ENCODE measurements at places on chromosomes 7 and 10. TPM values are rescaled to one million over a fixed set of nuclear protein-coding genes. Genes with fewer than 3 reads are reported as not detected.

Gene AVPI1
- 1.9 TPM for total RNA-seq

Gene GRB10
- 13.9 TPM for total RNA-seq

Gene NME8
- total RNA-seq = not detected

Gene FBXO24
- 2.7 TPM for total RNA-seq

Gene ACTR1A
- 74.3 TPM for total RNA-seq

Gene FAM107B
- total RNA-seq = 229 TPM

Gene VWDE
- total RNA-seq = 6.6 TPM

Gene CCDC3
- total RNA-seq = 0.18 TPM

Gene CYP3A5
- total RNA-seq = not detected

Gene SLC26A5
- total RNA-seq = not detected

Gene STOX1
- 0.60 TPM for total RNA-seq

Gene IGFBP3
- total RNA-seq = 12.1 TPM

Gene NUPR2
- total RNA-seq = not detected

Gene PMPCB
- 63.9 TPM for total RNA-seq

Gene ZNF365
- total RNA-seq = 0.35 TPM

Gene ACSM6
- total RNA-seq = not detected

Gene PHYHIPL
- total RNA-seq = not detected

Gene CCL24
- total RNA-seq = not detected

DNA sequence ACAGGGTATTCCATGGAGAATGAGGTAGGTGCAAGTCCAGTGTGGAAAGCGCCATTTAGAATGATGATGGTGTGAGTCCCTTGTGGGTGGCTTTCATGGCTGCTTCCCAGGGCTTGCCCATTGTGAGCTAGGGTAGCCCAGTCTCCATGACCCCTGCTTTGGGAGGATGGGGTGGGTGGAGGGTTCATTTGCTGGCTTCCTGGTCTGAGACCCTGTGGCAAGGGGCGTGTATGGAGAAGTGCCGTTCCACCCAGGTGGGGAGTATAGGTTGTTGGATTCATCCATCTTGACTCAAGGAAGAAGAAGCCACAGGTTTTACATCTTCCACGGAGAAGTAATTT lies 27.7 kb downstream of the CCM2 start:
- peak; percentile 34 for DNase-seq

GRCh38 chr10:1957057-1957456 lies 219.7 kb upstream of the ADARB2 start:
- no peak for DNase-seq

- no peak for DNase-seq
These were observed 121.2 kb downstream of the ANKRD30A start for GRCh38 chr10:37246637-37247036.

GRCh38 chr7:143884969-143885559 lies 16.9 kb downstream of the TCAF1 start:
- no peak for DNase-seq

DNA sequence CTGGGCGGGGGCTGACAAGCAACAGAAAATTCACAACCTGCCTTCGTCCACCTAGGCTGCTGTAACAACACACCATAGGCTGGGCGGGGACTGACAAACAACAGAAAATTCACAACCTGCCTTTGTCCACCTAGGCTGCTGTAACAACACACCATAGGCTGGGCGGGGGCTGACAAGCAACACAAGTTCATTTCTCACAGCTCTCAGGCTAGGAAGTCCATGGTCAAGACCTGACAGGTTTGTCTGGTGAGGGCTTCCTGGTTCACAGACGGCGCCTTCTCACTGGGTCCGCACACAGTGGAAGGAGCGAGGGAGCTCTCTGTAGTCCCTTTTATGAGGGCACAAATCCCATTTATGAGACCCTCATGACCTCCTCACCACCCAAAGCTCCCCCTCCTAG lies 52.2 kb downstream of the DIP2C start:
- DNase-seq = no peak

- DNase-seq = no peak
These were observed 39.1 kb upstream of the ABLIM1 start for GRCh38 chr10:114697061-114697598.

- DNase-seq = no peak
These were observed 239.1 kb downstream of the PHF14 start for GRCh38 chr7:11212816-11213215.

DNA sequence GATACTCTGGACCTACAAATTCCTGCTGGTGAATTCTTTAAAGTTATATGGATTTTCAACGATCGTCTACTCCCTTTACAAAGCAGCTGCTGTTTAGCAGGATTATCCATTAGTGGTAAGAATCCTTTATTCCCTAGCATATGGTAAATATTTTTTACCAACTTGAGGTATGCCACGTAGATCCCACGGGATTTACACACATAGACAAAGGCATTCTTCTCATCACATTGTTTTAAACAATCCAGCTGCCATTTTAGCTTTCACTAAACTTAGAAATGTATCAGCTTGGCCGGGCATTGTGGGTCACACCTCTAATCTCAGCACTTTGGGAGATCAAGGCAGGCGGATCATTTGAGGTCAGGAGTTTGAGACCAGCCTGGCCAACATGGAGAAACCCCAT lies 148.0 kb upstream of the SH2B2 start:
- no peak for DNase-seq

DNA sequence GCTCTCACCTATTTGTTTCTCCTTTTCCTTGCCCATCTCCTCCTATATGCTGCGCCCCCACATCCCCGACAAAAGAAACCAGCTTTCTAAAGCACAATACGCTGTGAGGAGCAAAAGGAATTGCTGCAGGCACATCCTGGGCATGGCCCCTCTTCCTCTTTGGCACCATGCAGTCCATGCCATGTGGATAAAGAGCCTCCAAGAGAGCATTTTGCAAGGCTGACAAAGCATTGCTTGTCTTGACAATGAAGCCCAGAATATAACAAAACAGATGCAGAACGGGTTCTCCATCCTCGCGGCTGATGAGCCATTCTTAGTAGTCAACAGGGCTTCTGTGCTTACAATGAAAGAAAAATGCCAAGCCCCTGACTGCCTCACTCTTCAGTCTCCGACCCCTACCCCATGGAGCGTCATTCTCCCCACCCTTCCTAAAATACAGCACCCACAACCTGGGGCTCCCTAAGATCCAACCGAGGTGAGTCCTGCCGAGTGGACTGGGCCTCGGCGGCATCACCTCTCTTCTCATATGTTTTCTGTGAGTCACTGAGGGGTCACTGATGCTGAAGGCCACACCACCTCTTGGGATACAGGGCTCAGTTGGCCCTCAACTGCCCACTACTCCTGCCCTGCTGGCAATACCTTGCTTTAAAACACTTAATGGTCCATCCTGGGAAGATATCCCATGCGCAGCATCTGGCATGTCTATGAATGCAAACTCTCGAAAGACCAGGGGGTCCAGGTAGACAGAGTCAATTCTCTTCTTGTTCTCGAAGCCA lies 47.5 kb downstream of the GSDME start:
- peak; percentile 8 for DNase-seq

DNA sequence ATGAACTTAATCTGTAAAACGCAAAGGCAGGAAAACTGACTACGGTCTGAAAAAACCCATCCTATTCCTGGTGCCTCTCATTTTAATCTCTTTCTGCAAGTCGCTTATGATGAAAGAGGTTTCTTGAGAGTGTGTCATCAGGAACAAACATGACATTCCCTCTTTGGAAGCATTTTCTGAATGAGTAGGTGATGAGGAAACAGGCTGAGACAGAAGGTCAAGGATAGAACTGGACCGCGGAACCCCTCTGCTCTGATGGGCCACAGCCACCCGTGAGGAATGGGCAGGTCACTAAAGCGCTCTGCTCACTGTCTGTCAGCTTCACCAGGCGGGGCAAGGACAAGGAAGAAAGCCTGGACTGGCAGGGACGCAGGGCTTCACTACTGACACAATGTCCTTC lies 28.6 kb downstream of the BEND7 start:
- DNase-seq = no peak

GRCh38 chr10:22442063-22442462 lies 96.8 kb downstream of the SPAG6 start:
- no peak for DNase-seq

DNA sequence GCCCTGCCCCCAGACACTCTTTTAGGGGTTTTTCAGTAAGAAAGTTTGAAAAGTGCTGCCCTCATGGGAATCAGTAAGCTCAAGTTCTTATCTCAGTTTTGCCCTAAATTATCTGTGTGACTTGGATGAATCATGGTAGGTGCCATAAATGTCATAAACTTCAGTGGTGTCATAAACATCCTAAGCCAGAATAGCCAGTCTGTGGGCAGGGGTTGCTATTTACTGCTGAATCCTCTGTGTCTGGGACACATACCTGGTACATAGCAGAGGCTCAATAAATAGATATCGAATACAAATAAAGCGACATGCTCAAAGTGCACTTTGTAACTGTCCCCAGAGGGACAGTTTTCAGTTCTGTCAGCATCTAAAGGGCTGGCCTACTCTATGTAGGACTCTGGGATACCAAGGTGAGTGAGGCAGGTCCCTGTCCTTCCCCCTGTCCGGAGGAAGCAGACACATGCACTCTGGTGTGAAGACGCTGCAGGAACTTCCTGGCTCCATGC lies 502.1 kb downstream of the RPS24 start:
- DNase-seq = no peak

DNA sequence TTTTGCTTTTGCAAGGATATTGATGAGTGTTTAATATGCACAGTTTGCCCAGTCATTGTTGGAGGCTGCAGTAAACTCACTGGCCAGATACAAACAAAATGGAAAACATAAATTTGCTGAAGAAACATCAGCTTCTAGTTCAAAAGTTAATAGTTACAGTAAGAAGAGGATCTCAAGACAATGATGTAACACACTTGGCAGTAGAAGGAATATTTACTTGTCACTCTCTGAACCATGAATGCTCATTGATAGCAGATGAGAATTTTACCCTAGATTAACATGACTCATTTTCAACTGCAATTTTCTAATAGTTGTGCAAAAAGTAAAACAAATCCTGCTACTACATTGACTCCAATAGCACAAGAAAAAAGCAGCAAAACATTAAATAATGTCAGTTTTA lies 47.7 kb downstream of the VWC2 start:
- DNase-seq = no peak

DNA sequence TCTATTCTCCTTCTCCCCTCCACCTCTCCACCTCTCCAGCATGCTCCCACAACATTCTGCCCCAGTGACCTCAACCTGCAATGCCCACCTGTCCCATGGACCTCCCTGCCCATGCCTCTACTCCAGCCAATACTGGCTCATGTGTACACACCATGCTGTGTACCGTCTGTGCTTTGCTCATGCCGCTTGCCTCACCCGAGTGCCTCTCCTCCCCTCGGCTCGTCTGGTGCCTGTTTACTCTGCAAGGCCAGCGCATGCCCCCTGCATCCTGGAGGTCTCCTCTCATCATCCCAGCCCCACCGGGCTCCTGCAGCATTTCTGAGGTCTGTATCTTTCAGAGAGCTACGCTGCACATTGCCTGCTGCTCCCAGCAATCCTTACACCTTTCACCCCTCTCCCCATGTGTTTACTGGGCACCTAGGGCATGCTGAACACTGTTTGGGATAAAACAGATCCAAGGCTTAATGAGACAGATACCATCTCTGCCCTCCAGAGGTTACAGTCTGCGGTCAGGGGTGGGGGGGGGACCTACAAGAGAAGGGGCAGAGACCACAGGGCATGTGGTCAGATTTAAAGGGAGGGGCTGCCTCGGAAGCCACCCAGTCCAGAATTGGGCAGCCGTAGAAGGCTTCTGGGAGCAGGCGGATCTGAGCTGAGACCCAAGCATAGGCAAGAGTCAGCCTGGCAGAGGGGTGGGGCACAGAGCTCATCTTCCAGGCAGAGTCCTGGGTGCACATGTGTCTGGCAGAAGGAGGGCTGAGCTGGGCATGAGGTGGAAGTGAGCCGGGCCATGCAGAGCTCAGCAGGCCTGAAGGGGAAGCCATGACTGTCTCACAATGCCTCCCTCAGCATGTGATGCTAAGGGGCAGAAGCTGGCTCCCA lies 29.6 kb upstream of the PSAP start:
- no peak for DNase-seq

DNA sequence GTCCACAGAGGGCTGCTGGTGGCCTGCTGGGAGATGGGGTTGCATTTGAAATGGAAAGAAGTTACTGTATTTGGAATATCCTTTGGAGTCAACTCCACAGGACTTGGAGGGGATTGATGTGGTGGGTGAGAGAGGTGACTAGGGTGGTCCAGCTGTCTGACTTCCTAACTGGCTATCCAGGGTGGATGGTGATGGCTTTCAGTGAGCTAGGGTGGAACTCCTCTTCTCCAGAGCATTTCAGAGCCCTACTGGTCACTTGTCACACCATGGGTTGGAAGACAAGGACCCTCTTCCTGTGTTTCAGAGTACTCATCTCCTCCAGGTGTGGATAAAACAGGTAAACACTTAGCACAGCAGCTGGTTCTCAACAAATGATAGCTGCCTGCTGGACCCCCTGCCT lies 3.3 kb upstream of the ADAMTS14 start:
- DNase-seq = no peak

- no peak for DNase-seq
These were observed 29.2 kb downstream of the COA1 start for GRCh38 chr7:43700059-43700501.

DNA sequence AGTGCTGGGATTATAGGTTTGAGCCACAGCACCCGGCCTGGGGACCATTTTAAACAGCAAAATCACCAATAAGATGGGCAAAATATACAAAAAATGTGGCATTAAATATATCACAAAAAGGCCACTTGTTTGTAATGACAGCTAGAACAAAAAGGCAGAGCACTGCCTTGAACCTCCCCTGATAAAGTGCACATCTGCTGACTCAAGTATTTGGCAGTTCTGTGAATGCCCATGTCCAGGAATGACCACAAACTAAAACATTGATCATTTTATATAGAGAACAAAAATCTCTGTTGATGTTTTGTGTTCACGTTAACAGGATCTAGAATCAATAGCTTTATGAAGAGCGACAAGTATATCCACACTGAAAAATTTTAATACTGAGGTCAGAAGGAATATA lies 21.5 kb downstream of the HERC4 start:
- DNase-seq = no peak

DNA sequence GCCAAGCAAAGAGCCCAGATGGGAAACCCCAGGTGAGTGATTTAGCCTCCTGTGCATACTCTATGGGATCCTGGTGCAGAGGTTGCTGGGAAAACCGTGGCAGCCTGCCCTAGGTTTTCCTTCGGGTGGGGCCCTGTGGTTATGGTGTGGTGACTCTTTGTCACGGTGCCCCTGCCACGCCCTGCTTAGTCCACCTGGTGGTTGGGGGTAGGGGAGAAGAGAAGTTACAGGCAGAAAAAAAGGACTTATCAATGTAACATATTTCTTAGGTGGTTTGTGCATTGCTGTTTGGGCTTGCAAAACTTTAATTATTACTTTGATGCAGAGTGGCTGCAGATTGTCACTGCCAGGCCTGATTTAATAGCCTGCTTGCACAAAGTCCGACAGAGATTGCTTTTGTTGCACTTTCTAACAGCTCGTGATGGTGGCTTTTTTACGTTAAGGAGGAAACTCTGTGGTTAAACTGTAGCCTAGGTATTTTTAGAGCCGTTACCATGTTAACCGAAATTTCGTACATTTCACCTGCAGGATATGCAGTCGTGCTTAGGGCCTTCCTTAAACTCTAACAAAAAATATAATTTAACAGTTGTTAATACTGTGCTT lies 197.4 kb downstream of the RNLS start:
- peak; percentile 83 for DNase-seq
